GM04504 (cell line): ENCODE measurements at places on chromosomes 2 and 18.

- peak; percentile 10 for DNase-seq
Measured at GRCh38 chr2:196511258-196512168, 128.0 kb upstream of the CCDC150 start.

DNA sequence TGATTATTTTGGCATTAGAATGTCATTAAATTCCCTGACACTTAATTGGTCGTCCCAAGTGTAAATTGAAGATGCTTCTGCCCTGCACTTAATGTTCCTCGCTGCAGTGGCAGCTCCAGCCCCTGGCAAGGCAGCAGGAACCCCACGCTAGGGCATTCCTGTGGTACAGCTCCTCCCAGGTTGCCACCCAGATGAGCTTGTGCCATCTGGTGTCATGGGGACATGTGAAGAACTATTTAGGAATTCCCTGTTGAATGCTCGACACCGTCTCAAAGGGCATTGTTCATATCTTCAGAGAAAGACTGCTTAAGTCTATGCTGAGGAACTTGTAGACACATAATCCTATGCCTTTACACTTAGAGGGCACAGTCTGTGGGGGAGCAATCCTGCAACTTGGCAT is 38.9 kb downstream of the BCL2L11 start:
- DNase-seq: no peak

DNA sequence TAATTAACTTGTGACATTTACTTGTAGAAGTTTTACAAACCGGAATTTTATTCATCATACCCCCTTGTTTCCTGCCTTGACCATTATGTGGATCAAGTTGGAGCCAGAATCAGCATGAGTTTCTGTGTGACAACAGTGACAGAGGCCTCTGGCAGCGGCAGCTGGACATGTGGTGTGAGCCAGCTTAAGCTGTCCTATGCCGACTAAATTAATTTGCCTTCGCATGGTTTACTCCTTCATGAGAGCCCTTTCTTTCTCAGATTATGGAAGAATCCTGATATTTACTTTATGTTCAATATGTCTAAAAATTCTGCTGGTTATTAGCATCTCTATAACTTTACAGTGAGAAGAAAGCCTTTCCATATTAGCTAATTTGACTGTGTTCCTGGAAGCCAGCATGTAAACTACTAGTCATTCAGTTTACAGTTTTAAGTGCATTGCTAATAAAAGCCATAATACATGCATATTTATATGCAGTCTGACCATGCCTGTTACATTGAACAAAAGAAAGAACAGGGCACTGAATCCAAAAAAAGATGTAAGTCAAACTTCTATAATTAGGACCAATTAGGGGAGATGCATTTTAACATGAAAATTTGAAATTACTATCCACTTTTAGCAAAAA is 495.8 kb upstream of the ACVR2A start:
- no peak for DNase-seq

- DNase-seq: no peak
Measured at GRCh38 chr18:23137097-23137635, 1.9 kb downstream of the CABLES1 start.

DNA sequence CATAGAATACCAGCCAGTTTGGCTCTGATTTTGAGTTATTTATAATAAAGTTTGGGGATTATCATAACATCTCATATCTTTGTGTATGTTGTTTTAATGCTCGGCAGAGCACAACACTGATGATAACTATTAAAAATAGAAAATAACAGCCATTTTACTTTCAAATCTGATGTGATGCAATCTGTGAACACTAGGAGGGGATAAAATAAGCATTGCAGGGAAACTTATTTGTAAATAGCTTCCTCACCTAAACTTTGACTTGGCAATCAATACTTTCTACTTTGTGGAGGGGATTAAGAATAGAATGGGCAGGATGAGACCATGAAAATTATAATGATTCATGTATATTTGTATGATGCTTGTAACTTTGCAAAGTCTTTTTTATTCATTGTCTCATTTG is 54.4 kb downstream of the USP14 start:
- DNase-seq: no peak

- no peak for DNase-seq
Measured at GRCh38 chr2:95669441-95669991, 77.7 kb downstream of the TRIM43 start.

- peak; percentile 32 for DNase-seq
Measured at GRCh38 chr2:69973335-69973735, 11.9 kb upstream of the ASPRV1 start.

- no peak for DNase-seq
Measured at GRCh38 chr2:160278879-160279177, 78.8 kb upstream of the ITGB6 start.

DNA sequence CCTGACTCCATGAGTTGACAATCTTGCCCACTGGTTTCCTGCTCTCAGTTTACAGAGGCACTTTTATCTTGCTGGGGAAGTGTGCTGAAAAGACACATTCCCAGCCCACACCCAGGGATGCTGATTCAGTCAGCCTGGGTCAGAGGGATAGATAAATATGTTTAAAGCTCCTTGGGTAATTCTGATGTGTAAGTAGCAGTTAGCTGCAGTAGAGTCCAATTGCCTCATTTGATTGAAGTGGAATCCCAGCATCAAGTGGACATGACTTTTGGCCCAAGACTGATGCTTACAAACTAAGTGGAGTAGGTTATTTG is 29.4 kb downstream of the PSD4 start:
- no peak for DNase-seq

DNA sequence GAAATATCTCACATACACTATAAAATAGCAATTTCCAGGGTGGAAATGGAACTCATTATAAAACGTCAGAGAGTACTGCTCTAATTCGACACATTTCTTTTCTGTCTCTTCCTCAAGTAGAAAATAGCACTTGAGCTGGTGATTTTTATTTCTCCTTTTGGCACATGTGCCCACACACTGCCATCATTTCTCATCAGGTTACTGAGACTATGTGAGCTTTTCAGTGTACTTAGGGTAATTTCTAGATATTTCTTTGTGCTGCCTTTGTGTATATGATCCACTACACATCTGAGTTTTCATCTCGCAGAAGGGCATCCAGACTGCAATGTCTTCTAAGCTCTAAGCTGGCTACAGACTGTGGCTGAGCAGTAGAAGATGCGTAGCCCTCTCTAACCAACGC is 62.1 kb upstream of the PGAP1 start:
- DNase-seq: no peak

- no peak for DNase-seq
Measured at GRCh38 chr2:113032737-113033136, 19.9 kb downstream of the IL36B start.

DNA sequence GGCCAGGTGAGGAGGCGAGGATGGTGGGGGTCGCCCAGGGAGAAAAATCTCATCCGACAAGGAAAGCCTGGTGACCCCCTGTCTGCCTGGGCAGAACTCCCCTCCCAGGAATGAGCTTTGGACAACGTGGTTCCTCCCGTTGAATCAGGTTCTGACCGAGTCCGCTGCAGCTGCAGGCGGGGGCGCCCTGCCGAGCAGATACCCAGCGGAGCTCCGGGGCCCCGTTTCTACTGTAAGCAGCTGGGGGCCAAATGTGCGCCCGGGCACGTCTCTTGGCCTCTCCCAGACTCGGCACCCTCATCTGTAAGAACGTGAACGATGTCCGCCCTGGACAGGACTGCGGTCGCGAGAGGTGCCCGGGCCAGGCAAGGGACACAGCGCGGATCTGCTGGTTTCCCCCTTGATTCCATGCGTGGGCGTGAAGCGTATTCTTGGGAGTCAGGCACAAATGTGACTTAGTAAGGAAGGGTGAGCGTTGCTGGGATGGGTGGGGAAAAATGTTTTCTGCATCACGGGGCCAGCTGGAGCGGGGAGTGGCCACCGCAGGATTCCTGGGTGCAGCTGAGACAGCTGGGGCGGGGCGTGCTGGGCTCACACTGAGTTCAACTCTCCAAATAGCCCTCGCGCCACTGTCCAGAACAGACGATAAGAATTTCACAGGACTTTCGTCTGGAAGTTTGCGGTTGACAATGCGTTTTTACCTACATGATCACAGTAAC is 20.2 kb upstream of the TUBB6 start:
- DNase-seq: peak; percentile 81
